Anterior cingulate cortex (tissue), 58 donors: ENCODE measurements at places on chromosomes 16 and 17.

DNA sequence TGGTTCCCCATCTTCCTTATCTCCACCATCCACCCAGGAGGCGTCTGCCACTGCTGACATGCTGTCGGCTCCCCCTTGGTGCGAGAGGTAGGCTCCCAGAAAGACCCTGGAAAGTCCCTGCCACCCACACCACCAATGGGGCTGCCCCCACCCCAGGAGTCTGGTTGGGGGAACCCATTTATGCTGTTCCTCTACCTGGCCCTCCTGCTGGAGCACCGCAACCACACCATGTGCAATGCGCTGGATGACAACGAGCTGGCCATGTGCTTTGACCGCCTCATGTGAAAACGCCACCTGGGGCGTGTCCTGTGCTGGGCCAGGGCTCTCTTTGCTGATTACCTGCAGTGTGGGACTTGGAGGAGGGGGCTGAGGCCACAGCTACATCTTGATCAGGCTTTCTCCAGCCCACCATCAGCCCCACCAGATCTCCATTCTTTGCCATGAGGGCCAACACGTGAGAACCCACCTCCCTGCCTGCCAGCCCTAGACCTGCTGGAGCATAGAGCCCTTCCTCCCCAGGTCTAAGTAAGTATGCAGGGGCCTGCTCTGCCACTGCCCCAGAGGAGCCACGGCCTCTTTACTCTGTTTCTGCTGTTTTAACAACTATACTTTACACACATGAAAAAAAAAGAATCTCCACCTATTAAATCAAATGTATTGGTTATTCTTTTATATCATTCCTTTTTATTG lies 7.9 kb upstream of the ALDH3A1 start:
- no peak for DNase-seq

GRCh38 chr17:74215342-74215727 lies 2.0 kb downstream of the TTYH2 start:
- peak; percentile 46 for DNase-seq

DNA sequence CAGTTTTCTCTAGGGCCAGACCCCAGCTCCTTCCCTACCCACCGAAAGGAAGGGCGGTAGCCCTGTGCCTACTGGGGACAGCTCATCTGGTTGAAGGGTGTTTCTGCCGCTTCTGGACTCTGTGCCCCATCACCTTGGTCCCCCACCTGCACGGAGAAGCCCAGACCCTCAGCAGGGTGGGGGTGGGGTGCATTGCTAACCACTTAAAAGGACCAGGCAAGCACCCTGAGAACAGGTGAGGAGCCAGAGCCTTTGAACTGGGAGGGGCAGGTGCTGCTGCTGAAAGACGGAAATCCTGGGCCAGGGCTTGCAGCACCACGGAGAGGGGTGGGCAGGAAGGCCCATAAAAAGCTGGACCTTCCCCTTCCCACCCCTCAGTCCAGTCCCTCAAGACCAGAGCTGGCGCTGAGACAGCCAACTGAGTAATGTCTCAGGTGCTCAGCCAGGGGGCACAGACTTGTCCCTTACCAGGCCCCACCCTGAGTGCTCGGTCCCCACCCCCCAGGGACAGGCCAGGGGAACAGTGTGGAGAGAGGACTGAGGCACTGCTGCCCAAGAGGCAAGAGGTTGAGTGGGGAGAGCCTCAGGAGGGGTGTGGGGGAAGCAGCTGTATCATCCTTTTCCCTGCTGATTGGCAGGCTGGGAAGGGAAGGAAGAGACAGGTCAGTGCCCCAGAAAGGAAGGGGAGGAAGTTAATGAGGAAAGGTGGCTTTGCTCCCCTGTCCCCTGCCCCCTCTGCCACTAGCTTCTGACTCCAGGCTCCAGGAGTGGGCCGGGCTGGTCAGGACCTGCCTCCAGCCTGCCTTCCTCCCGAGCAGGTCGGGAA lies 10.9 kb upstream of the SP2 start:
- DNase-seq: no peak

- DNase-seq: no peak
Measured at GRCh38 chr16:68232335-68232734, 3.6 kb downstream of the ESRP2 start.

DNA sequence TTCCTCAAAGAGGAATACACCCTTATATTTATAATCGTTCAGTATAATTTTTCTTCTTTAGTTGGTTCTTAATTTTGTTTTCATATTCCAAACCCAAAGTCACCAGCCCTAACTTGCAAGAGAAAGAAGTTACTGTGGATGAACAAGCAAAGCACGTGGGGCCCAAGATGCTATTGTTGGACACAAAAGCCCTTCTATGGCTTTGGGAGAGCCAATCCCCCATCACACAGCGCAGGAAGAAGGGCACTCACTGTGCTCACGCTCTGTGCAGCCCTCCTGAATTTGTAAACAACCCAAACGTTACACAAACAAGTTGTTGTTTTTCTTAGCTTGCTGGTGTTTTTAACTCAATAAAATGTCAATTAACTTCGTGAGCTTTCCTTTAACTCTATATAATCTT lies 22.5 kb downstream of the SPPL2C start:
- DNase-seq: no peak

GRCh38 chr17:76888661-76889060 lies 20.5 kb downstream of the MGAT5B start:
- DNase-seq: no peak

DNA sequence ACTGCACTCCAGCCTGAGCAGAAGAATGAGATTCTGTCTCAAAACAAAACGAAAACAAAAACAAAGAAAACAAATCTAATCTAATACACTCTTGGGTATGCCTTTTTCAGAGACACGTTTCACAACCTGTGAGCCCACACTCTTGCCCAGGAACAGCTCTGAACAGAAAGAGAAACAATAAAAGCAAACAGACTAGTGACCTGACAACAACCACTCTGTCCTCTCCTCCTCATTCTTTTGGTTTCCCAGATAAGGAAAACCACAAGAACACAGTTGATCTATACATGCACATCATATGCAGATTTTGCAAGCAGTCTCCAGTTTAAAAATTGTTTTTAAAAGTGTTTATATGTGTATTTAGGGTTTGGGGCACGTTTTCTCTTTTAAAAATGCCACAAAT lies 1.3 kb downstream of the MKS1 start:
- DNase-seq: no peak

DNA sequence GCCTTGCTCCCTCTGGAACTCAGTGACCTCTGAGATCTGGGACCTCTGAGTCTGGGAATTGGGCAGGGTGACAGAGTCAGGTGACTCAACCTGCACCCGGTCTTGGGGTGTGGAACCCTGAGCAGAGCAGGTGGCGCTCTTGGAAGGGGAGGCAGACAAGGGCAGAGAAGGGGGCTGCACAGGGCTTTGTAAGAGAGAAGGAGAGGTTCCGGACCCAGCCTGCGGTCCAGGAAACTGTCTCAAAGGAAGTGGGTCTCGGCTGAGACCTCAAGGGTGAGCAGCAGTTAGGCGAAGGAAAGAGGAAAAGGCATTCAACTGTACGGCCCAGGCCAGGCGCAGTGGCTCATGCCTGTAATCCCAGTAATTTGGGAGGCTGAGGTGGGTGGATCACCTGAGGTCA lies 10.0 kb upstream of the RIPOR1 start:
- DNase-seq: no peak

- DNase-seq: no peak
Measured at GRCh38 chr17:4086041-4086483, 56.8 kb downstream of the ZZEF1 start.

DNA sequence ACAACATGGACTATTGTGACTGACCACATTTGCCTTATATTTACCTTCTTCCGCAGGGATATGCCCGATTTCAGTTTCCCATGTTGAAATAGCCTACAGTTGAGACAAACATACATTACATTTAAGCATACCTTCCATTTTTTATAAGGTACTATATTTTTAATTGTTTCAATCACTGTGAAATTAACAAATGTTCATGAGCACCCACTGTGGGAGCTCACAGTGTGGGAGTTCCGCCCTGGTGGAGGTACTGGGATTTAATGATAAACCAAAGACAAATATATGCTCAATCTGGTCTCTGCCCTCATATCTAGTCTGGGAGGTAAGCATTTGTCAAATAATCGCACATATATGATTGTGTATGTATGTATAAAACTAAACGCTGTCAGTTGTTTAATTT lies 15.8 kb upstream of the TOX3 start:
- DNase-seq: no peak

GRCh38 chr16:23072769-23073549 lies 76.3 kb downstream of the USP31 start:
- no peak for DNase-seq

DNA sequence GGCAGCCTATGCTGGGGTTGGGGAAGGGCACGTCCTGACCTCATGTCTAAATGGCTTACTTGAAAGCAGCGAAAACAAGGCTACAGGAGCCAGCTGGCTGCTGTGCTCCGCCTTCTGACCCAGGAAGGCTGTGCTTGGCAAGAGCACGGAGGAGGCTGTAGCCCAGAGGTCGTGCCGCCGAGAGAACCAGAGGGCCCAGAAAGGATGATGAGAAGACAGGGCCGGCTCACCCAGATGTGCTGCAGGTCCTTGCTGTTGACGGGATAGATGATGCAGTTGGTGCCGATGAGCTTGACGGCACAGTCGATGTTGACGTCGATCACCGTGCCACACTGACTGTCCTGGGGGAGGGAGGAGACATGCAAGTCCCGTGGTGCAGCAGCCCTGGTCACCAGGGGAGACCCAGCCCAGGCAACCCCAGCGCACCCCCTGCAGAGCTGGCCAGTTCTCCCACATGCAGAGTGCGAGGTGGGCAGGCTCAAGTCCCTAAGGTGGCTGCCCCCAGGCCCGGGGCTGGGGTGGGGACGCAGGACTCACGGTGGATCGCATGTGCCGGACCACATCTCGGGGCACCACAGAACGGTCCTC lies 20.7 kb downstream of the SPHK1 start:
- no peak for DNase-seq

- no peak for DNase-seq
Measured at GRCh38 chr16:83113811-83114210, 487.0 kb downstream of the CDH13 start.

DNA sequence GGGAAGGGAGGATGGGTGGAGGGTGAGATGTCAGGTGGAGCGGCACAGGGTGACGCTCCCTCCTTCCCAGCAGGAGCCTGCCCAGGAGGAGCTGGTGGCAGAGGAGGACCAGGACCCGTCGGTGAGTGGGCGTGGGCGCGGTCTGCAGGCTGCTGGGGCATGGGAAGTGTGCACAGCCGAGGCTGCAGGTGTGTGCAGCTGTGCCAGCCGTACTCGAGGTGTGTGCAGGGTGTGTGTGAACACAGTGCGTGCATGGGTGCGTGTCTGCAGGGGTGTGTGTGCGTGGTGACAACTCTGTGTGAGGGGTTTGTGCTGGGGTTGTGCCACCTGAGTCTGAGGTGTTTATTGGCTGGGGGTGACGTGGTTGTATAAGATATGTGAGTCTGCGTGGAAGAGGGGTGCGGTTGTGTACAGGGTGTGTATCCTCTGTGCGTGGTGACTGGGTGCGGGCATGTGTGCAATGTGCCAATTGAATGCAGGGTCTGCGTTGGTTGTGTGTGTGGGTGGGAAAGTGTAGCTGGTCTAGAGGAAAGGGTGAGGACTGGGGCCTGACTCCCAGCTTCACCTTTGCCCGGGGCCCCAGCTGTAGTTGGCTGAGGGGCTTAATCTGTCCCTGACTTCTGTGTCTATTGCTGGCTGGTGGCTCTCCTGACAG lies 670 bp downstream of the TNFSF12 start:
- no peak for DNase-seq

GRCh38 chr16:88295671-88296436 lies 86.9 kb upstream of the ZNF469 start:
- no peak for DNase-seq

DNA sequence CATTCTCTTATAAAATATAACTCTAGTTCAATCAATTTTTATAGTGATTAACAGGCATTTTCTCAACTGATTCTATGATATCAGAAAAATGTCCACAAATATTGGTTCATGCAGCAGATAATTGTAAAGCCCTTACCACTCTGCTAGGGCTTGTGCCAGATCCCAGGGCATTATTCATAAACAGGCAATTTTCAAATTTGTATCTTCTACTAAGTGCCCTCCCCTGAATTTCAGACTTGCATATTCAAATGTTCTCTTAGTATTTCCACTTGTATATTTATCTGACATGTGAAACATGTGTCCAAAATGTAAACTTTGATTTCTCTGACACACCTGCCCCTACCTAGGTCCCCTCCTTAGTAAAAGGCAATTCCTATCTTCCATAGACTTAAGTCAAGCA lies 9.3 kb downstream of the CPHXL2 start:
- no peak for DNase-seq

DNA sequence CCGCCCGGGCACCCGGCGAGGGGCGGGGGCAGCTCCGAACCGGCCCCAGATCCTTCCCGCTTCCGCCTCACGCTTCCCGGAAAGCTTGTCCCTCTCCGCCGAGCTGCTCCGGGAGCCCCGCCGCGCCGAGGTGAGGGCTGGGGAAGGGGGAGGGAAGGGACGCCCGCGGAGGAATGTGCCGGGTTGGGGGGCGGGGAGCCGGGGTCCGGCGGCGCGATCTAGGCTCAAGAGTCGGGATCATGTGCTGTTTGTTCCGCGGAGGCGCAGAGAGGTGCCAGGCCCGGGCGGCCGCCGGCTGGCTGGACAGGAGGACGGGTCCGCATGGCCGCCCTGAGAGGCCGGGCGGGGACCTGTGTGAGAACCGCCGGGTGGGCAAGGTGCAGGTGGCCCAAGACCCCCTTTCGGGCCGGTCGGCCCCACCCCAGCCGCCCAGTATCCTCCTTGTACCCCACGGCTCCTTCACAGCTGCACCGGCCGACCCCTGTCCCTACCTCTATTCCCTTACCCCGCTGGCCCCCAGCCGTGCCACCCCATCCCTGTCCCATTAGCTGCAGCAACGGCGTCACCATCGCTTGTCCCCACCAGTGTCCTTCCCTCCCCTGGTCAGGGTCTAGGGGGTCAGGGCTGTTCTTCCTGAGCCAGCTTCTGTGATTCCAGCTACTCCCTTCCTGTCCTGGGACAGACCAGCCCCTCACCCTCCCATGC lies 429 bp downstream of the KIF1C start:
- no peak for DNase-seq

- DNase-seq: no peak
Measured at GRCh38 chr16:11162586-11163268, 93.3 kb downstream of the SOCS1 start.

- no peak for DNase-seq
Measured at GRCh38 chr17:34996422-34997285, 16.3 kb downstream of the LIG3 start.

GRCh38 chr16:85858984-85859817 lies 39.8 kb upstream of the IRF8 start:
- DNase-seq: no peak

GRCh38 chr17:50015146-50015545 lies 20.1 kb upstream of the DLX3 start:
- no peak for DNase-seq

DNA sequence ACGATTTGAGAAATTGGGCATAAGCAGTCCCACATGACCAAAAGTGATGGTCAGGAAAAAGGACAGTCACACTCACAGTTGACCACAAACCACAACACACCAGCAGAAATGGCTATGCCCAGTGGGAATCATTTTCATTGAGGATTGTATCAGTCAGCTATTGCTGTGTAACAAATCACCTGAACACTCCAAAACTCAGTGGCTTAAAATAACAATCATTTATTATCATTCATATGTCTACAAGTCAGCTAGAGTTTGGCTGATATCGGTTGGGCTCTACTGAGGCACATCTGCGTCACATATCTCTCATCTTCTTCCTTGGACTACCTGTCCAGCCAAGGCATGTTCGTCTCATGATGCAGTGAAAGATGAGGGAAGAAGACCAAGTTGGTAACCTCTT lies 93.3 kb downstream of the CMC2 start:
- no peak for DNase-seq

GRCh38 chr17:57484081-57484666 lies 227.9 kb downstream of the MSI2 start:
- no peak for DNase-seq

GRCh38 chr16:65372171-65372570 lies 250.3 kb upstream of the CDH11 start:
- no peak for DNase-seq
